ENCODE measurements at places on chromosomes 7 and 10. TPM values are rescaled to one million over a fixed set of nuclear protein-coding genes. Genes with fewer than 3 reads are reported as not detected.

PNLIPRP3 gene
- not detected for total RNA-seq

PLXDC2 gene
- total RNA-seq, result 0.04 TPM

ATG9B gene
- total RNA-seq, result 0.80 TPM

NKX1-2 gene
- total RNA-seq, result not detected

FOXP2 gene
- total RNA-seq, result not detected

ACTR3C gene
- not detected for total RNA-seq

UBTD1 gene
- 18.3 TPM for total RNA-seq

ZFAND4 gene
- 5.0 TPM for total RNA-seq

CADPS2 gene
- total RNA-seq, result 0.07 TPM

MMP21 gene
- total RNA-seq, result not detected

CTAGE8 gene
- 0.08 TPM for total RNA-seq

UTF1 gene
- total RNA-seq, result 0.16 TPM

PNLIPRP1 gene
- not detected for total RNA-seq

PLCE1 gene
- total RNA-seq, result 6.3 TPM

PRSS37 gene
- not detected for total RNA-seq

JCAD gene
- 7.9 TPM for total RNA-seq

Data from A549 treated with CpdA at 1 μM for 4 hours (cell line).